ENCODE measurements at places on chromosomes 16 and 17.

DNA sequence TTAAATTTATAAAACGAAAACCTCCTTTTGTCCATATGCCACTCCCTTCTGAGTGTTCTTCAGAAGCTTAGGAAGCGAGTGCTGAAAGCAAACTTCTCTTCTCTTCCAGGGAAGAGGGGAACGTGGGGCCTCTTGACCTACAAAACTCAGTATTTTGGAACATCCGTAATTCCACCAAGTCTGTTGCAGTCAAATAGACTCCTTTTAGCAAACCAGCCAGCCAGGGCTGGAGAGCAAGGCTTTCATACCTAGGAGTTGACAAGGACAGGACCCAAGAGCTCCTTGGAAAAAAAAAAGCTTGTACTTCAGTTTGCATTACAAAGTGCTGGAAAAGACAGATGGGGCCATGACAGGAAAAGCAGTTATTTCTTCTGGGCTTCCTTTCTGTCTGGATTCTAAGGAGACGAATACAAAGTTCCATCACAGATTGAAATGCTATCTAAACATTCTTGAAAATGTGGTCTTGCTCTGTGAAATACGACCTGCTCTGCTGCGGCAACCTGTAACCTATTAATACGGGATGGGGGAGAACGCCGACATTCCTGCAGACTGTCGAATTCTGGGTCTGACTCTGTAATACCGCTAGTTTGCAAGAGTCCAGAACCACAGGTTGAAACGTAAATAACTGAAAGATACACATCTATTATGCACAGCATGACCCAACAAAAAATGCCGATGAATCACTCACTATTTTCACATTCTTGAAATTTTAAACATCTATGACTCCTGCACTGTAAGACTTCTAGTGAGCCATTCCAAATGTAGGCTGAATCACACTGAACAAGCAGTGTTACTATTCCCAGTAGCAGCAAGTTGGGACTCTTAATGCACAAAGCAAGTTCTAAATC, 20.6 kb downstream of the VPS53 start:
- peak; percentile 98 for DNase-seq

GRCh38 chr17:34265711-34266110, 4.3 kb upstream of the CCL7 start:
- DNase-seq = no peak

- no peak for DNase-seq
Measured at GRCh38 chr16:18800775-18801144, 589 bp downstream of the ARL6IP1 start.

- DNase-seq = peak; percentile 15
Measured at GRCh38 chr17:40459636-40460603, 16.7 kb downstream of the IGFBP4 start.

- no peak for DNase-seq
Measured at GRCh38 chr17:79645777-79646088, 34.9 kb upstream of the RBFOX3 start.

- no peak for DNase-seq
Measured at GRCh38 chr16:58002416-58002800, 1.2 kb downstream of the USB1 start.

- no peak for DNase-seq
Measured at GRCh38 chr17:83196366-83196765, 117.0 kb downstream of the METRNL start.

DNA sequence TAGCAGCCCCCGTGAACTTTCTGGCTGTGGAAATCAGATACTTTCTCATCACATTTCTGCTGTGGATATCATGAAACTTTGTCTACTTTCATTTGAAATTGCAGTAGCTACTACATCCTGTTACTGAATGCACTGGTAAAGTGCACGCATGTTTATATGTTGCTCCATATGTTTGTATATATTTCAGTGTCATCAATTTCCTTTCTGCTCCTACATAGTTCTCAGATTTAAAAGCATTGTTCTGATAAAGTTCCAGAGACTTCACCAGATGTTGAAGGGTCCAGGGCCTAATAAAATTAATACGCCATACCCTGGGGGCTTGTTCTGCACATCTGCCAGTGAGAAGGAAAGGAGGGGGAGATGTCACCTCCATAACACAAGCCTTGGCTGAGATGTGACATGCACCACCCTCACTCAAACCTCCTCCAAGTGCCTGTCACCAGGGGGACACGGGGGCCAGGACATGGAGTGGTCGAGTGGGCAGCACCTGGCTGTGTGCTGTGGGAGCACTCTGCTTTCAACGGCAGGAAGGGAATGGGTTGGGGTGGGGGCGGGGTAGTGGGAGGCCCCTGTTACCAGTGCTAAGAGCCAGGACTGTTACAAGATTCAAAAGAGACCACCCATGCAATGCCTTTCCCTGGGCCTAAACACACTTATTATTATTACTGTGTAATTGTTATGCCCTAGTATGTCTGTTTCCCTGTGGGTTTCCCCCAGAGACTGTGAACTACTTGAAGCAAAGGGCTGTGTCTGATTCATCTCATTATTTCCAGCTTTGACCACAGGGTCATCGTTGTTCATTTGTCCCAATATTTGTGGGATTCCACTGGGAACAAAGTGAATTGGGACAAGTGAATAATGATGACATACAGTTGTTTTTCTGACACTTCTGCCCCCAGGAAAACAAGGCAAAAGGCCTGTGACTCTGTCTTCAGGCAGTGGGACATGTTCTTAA, 193.4 kb downstream of the FOXL1 start:
- DNase-seq = no peak

DNA sequence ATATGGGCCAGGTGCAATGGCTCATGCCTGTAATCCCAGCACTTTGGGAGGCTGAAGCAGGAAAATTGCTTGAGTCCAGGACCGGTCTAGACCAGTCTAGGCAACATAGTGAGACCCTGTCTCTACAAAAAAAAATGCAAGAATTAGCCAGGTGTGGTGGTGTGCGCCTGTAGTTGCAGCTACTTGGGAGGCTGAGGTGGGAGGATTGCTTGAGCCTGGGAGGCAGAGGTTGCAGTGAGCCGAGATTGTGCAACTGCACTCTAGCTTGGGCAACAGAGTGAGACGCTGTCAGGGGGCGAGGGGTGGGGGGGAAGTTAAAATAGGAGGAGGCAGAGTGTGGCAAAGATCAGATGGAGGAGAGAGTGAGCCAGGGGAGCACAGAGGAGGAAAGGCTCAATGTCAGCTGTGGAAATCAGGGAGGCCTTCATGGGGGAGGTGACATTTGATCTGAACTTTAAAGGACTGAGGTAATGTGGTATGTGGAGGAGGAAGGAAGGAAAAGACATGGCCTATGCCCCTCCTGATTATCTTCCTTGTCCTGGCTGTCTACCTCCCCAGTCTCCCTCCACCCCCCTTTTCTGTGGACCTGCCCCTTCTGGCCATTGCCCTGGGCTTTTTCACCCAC, 4.7 kb upstream of the GOT2 start:
- DNase-seq = no peak

DNA sequence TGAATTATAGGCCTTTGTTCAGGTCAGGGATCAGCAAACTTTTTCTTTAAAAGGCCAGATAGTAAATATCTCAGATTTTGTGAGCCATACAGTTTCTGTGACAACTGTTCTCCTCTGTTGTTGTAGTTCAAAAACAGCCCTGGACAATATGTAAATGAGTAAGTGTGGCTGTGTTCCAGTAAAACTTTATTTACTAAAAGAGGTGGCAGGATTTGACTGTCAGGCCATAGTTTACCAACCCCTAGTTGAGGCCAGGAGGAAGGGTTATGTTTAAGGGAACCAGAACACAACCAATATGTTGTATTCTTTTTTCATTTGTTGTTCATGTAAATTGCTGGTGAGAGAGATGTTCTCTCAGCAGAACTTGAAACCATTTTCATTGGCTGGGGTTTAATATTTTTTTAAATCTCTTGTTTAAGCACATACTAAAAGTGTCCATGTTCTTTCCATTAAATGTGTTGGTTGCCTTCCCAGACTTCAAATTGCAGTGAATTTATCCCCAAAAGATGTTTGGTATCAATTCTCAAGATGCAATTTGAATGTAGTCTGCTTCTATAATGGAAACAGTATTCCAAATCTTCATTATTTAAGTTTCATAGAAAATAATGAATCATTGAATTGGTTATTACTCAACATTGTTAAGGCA, 260.3 kb downstream of the FTO start:
- no peak for DNase-seq

DNA sequence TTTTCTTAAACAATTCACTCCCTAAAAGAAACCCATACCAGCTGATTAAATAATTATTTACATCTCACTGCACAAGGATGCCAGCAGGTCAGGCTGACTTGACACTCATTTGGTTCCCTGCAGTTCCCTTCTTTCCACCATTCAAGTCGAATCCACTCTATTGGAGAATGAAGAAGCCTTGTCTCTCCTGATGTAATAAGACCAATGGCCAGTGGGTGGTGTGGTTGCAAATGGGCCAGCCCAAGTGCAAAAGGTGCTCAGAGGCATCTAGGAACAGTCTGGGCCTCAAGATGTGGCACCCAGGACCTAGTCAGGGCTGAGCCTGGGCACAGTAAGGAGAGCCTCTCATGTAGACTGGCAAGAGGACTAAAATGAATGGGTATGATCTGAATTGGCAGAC, 9.3 kb downstream of the C16orf78 start:
- DNase-seq = no peak

DNA sequence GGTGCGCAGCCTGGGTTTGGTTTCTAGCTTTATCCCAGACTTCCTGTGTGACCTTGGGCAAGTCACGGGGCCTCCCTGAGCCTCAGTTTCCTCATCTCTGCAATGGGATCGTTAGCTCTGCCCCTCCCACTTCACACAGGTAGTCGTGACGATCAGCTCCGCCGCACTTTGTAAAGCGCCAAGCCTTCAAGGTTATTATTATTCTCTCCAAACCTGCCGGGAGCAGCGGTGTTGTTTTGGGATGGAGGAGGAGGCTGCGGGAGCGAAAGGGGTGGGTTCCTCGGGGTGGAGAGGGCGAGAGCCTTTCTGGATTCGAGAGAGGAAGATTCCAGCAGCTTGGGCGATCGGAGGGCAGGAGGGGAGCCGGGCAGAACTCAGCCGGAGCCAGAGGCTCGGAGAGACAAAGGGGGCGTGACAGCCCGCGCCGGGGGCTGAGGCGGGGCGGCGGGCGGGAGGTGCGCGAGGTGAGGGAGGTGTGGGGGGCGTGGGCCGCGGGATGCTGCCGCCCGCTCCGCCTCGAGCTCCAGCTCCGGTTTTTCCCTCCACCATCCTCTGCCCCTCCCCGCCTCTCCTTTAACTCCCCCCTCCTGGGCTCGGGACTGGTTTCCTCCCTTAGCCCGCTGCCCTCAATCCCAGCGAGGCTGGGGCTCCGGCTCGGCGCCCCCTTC, at the start of gene EFNB3:
Gene EFNB3, plus strand, starts transcription at position 602 of the 668 bp plus-strand sequence. CDS start 397 bp downstream, outside the sequence.
- DNase-seq = peak; percentile 16

GRCh38 chr17:36106493-36106835, 2.8 kb downstream of the CCL4 start:
- no peak for DNase-seq

DNA sequence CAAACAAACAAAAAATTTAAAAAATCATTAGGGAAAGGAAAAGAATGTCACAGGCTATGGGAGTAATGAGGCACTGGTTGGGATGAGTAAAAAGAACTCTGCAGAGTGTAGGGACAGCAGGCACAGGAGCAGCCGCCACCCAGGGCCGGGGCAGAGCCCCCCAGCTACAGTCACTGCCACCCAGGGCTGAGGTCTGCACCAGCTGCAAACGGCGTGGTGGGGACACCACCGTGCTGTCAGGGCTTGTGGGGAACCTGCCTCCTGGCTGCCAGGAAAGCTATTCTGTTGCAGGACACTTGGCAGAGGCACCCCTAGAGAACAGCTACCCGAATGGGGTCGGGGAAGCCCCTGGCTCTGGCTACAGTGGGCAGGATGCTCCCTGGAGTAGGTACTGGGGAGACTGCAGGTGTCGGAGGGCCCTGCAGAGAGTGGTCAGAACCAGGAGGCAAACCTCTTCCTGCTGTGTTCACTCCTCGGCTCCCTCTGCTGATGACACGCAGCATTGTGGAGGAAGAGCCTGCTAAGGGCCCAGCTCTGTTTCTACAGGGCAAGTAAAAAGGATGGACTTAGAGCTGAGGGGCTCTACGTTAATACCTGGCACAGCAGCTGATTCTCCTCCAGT, 32.3 kb upstream of the CAPN15 start:
- peak; percentile 47 for DNase-seq

GRCh38 chr16:80875616-80876015, 71.2 kb upstream of the CDYL2 start:
- DNase-seq = peak; percentile 12

GRCh38 chr16:11671271-11671670, 3.0 kb downstream of the SNN start:
- DNase-seq = no peak

DNA sequence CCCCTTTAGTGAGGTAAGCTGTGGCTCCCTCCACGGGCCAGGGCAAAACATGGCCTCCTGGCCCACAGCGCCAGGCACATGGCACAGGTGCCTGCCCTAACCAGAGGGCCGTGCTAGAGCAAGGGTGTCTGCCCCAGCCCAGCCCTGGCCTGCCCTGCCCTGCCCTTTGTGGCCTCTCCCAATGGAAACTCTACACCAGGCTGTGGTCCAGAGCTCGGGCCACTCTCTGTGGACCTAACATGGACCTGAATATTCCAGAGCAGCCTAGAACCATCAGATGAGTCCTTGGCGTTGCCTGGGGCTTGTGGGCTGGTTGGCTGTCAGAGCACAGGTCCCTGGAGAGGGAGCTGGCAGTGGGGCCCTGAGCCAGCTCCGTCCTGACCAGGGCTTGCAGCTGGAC, 8.0 kb upstream of the MRPL12 start:
- no peak for DNase-seq

GRCh38 chr16:78648517-78648916, 549.1 kb downstream of the WWOX start:
- DNase-seq = no peak

GRCh38 chr16:19203374-19203966, 35.4 kb downstream of the SYT17 start:
- no peak for DNase-seq
